SHP77 (cell line): ENCODE measurements at places on chromosomes 1 and 21.

- no peak for DNase-seq
Measured at GRCh38 chr1:193538680-193539079, 352.3 kb upstream of the B3GALT2 start.

DNA sequence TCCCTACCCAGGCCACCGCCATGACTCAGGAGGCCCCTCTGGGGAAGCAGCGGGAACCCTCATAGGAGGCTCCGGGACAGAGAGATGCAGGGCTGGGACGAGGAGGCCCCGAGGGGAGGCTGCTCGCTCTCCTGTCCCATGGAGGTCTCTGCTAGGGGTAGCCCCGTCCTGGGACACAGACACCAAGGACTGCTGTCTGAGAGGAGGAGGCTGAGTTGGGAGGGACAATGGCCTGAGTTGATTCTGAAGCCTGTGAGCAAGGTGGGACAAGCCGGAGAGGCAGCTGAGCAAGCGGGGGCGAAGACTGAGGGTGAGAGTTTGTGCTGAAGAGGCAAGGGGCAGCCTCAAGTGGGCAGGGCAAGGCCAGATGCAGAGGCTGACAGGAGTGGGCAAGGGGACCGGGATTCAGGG is 17.4 kb downstream of the SLC27A3 start:
- DNase-seq, result no peak

DNA sequence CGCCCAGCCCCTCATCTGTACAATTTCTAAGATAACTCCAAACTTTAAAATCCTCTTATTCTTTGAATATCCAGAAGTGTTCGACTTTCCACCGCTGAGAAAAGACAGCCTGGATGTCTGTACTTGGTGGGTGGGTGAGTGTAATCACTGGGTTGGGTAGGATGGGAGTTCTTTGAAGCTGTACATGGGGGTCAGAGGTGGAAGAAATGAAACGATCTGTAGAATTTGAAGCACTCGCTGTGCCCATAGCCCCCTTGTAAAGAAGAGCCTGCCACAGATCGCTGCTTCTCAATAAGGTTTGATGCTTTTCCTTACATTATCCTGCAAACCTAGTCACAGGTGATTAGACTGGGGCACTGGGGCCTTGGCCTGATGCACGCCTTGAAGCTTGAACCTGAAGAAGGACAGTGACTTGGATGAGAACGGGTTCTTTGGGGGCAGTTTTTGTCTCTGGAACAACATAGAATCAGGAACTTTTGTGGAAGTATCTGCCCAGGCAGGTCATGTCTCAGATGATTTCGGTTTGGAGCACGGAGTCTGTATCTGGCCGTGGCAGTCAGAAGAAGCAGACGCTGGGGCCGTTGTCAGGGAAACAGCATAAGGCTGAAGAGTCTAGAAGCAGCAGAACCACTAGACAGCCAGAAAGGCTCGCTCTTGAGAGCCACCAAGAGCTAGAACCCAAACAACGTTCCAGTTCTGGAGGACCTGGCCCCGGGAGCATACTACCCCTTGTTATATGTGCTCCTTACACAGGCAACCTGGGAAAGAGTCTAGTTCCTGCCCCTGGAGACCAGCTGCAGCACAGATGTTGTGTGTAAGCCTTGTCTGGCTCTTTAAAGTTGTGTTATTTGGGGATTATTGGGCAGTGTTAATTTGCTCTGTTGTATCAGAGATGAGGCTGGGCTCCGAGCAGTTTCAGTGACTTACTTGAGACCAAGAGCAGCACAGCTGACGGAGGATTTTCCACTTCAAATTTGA is 45.1 kb upstream of the SCCPDH start:
- no peak for DNase-seq

DNA sequence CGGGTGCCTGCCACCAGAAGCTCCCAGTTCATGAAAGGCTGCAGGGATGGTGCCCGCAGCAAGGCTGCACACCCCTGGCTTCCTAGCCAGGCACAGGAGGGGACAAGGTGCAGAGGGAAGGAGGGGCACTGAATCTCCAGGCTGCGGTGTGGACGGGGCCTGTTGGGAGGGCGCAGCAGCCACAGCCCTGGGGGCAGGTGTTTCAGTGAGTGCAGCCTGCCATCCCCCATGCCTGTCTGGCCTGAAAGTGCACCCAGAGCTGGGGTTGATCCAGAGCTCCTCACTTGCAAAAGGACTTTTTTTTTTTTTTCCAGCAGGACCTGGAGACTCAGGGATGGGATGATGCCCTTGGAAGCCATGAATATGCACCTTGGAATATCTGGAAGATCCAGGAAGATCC is 153.7 kb upstream of the C1orf174 start:
- no peak for DNase-seq

GRCh38 chr1:195981448-195982139 is 626.6 kb downstream of the KCNT2 start:
- DNase-seq, result no peak

DNA sequence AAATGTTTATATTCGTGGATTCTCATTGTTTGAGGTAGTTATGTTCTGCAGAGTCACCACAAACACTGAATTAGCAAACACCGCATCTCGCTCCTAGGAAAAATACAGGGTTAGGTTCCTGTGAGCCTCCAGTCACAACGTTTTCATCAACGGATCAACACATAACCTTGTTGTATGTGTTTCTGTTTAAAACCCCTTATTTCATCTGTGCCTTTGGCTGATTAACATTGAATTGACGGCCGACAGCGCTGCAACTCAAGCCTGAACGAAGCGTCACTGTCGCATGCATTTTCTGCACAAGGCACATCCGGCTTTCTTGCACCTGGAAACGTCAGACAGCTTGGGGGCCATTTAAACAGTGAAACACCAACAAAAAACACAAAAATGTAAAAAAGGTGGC is 8.4 kb downstream of the SLC45A1 start:
- DNase-seq, result no peak

DNA sequence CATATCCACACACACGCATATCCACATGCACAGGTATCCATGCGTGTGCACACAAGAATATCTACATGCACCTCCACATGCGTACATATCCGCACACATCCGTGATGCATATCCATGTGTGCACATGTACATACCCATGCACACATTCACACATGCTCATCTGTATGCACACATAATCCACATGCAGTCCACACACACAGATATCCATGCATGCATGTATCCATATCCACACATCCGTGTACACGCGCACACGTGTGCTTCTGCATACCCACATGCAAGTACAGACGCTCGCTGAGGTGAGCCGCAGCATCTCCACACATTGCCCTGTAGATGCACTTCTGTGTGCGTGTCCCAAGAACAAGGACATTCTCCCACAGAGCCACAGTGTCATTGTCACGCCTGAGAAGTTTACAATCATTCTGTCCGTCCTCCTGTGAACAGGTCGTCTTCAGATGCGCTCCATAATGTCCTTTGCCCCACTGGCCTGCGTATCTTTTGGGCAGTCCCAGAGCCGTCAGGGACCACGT is 43.4 kb downstream of the COL18A1 start:
- no peak for DNase-seq

- DNase-seq, result no peak
Measured at GRCh38 chr1:99621340-99621901, 24.5 kb upstream of the PALMD start.

- no peak for DNase-seq
Measured at GRCh38 chr1:17620448-17620847, 81.0 kb downstream of the ARHGEF10L start.

- no peak for DNase-seq
Measured at GRCh38 chr1:148263906-148264255, 111.8 kb upstream of the NBPF11 start.

DNA sequence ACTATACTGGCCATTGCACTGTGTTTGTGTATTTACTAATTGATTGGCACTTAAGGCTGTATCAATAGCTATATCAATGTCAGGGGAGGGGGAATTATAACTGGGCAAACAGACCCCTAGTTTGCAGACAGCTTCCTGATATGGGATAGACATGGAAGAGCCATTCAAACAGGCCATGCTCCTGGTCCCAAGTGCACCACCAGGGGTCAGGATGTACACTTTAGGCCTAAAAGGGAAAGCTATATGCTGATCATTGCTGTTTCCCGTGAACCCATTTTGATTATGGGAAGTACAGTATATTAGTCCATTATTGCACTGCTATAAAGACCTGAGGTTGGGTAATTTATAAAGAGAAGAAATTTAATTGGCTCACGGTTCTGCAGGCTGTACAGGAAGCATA is 124.9 kb upstream of the BACE2 start:
- DNase-seq, result no peak

DNA sequence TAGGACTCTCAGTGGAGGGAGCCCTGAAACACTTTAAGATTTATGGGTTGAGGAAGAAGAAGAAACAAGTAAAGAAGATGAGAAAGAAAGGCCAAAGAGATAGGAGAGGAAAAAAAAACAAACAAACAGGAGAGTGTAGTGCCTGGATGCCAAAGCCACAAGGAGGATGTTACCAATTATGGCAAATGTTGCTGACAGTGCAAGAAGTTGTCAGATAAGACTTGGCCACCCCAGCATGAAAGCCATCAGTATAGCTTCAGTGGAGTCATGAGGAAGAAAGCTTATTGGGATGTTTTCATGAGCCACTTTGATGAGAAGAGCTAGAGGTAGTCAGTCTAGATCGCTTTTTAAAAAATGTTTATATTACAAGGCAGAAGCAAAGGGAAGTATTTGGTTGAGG is 380.2 kb upstream of the ADGRL4 start:
- DNase-seq, result no peak

- DNase-seq, result no peak
Measured at GRCh38 chr1:97833881-97834280, 87.0 kb downstream of the DPYD start.

DNA sequence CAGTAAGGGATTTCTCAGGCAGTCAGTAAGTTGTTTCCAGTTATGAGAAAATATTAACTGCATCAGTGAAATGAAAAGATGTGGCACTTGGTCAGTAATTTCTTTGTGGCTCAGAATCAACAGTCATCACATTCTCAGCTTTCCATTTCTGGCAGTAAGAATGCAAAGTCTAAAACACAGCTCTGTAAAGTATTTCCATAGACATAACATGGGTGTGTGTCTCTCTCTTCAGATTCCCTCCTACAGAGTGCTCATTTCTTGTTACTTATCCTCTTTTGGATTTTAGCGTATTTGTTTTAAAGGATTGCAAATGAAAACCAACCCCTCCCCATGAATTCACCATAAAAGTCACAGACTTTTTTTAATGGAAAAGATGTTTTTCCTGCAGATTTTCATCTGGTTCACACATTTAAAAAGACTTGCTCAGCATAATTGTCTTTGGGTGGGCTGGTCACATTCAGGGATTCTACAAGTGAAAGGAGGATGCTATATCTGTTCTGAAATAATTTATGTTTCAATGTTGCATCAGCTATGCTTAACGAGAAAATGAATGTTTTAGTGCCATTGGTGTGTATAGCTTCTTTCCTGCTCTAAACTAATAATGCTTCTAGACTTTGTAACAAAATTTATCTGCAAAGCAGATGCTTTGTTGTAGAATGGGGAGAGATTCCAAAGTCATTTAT is 34.6 kb upstream of the CD55 start:
- no peak for DNase-seq

GRCh38 chr1:193229136-193229535 is 42.7 kb upstream of the B3GALT2 start:
- no peak for DNase-seq

- peak; percentile 30 for DNase-seq
Measured at GRCh38 chr1:82775406-82776000, 974.8 kb downstream of the ADGRL2 start.

- DNase-seq, result no peak
Measured at GRCh38 chr1:16324456-16324890, 27.8 kb downstream of the FBXO42 start.

- DNase-seq, result no peak
Measured at GRCh38 chr1:65059930-65060538, 88.0 kb upstream of the AK4 start.
